ENCODE measurements at places on chromosomes 4 and X. TPM values are rescaled to one million over a fixed set of nuclear protein-coding genes. Genes with fewer than 3 reads are reported as not detected.

GAB3 gene
- 7.1 TPM for total RNA-seq

APOOL gene
- total RNA-seq: 14.6 TPM

- H3K4me3 ChIP-seq: no peak overlapping the region
- H3K27me3 ChIP-seq: no peaks in the 10 kb centered on the region
- DNase-seq: no peak
Measured at GRCh38 chrX:109742722-109743121, 9.7 kb upstream of the ACSL4 start.

GRCh38 chr4:175971388-175972179, 94.1 kb upstream of the WDR17 start:
- H3K27ac ChIP-seq: no peak overlapping the region
- no peak overlapping the region for H3K4me3 ChIP-seq
- no peaks in the 10 kb centered on the region for H3K36me3 ChIP-seq
- H3K27me3 ChIP-seq: peaks cover 5% of the 10 kb centered on the region
- no peaks in the 10 kb centered on the region for H3K4me1 ChIP-seq
- no peak for DNase-seq

- no peak overlapping the region for H3K4me3 ChIP-seq
- H3K36me3 ChIP-seq: peaks cover 10% of the 10 kb centered on the region
- no peak overlapping the region for H3K27ac ChIP-seq
- H3K4me1 ChIP-seq: peaks cover 20% of the 10 kb centered on the region
- no peaks in the 10 kb centered on the region for H3K27me3 ChIP-seq
Measured at GRCh38 chr4:39524161-39524957, 2.9 kb downstream of the UGDH start.

GRCh38 chr4:95524729-95525128, 24.0 kb downstream of the UNC5C start:
- DNase-seq: no peak
- no peaks in the 10 kb centered on the region for H3K27me3 ChIP-seq
- H3K36me3 ChIP-seq: no peaks in the 10 kb centered on the region
- H3K4me3 ChIP-seq: no peak overlapping the region
- H3K4me1 ChIP-seq: no peaks in the 10 kb centered on the region
- no peak overlapping the region for H3K27ac ChIP-seq

DNA sequence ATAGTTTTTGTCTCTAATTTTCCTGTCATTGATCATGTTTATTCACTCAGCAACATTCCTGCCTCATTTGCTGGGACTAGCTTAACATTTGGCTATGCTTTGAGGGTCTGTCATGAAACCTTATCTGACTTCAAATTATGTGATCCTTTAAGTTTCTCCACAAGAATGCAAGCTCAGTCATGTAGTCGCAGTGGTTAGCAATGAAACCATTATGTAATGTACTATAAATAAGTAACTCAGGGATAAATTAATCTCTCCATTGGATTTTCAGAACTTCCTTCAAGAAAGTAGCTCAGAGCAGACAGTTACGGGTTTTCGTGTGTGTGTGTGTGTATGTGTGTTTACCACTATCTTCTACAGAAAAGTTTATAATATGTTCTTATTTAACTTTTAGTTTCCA, 993.6 kb downstream of the ADGRL3 start:
- H3K4me1 ChIP-seq: no peaks in the 10 kb centered on the region
- H3K36me3 ChIP-seq: no peaks in the 10 kb centered on the region
- no peak overlapping the region for H3K4me3 ChIP-seq
- H3K27ac ChIP-seq: no peak overlapping the region
- no peak for DNase-seq

- no peaks in the 10 kb centered on the region for H3K36me3 ChIP-seq
- peaks cover 9% of the 10 kb centered on the region for H3K27me3 ChIP-seq
- no peak for DNase-seq
- H3K27ac ChIP-seq: no peak overlapping the region
- H3K4me1 ChIP-seq: peaks cover 9% of the 10 kb centered on the region
Measured at GRCh38 chr4:87971866-87972265, 3.6 kb upstream of the SPP1 start.

Measured in activated B cell treated with CpG ODN at 0.5 μM for 24 hours (primary cell).